GM23338 (cell line): ENCODE measurements at places on chromosomes 12 and 14. TPM values are rescaled to one million over a fixed set of nuclear protein-coding genes. Genes with fewer than 3 reads are reported as not detected.

Gene AGAP2
- total RNA-seq, result 1.1 and 1.3 TPM in 2 replicates

Gene OVCH1
- not detected in 2 replicates for total RNA-seq

Gene NOS1
- total RNA-seq, result 3.0 and 4.4 TPM in 2 replicates

Gene RTN1
- total RNA-seq, result 3.7 and 4.3 TPM in 2 replicates

Gene DPF3
- 1.0 TPM in 1 of 2 replicates, not detected in the other for total RNA-seq

Gene LAG3
- 1.0 and 4.7 TPM in 2 replicates for total RNA-seq
